ENCODE measurements at places on chromosomes 11 and 22.

GRCh38 chr11:111759778-111760407, 6.3 kb downstream of the PPP2R1B start:
- DNase-seq: no peak

GRCh38 chr11:56910046-56910773, 78.5 kb upstream of the OR5AK2 start:
- no peak for DNase-seq

DNA sequence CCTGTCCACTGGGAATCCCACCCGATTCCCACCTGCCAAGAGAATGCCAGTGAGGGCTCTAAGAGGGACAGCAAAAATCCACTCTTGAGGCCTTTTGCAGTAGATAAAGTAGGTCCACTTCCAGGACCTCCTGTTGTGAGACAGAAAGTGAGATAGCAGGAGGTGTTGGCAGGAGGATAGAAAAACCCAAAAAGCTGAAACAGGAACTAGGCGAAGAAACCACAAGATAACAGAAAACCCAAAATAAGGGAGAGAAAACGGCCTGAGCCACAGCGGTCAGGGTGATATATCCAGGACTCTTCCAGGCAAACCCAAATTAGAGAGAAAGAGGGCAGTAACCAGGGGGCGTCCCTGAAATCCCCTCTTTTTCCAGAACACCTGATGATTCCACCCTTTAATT, 79.7 kb upstream of the LINC01488 start:
- DNase-seq: no peak

DNA sequence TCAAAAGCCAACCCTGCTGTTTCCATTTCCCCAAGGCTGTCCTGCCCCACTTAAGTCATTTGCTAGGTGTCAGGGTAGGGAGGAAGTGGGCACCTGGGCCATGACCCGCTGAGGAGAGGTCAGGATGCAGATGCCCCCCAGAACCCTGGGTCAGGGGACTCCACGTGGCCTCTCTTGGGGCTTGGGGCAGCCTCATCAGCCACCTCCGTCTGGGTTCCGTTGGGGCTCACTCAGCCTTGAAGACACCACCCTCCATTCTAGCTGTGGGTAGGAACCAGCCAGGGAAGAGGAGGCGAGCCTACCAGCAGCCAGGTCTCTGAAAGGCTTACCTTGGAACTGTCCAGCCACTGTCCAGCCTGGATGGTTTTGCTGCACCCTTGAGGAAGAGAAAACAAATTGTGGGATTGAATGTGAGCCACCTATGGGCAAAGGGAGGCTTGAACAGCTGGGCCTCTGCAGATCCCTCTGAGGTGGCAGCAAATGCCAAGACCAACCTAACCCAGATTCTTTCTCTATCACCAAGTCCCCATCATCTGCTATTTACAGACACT, 2.5 kb downstream of the APOL4 start:
- no peak for DNase-seq

GRCh38 chr22:17897426-17897825, 123.2 kb upstream of the BID start:
- no peak for DNase-seq

- no peak for DNase-seq
These were observed 1.7 kb downstream of the FERMT3 start for GRCh38 chr11:64208086-64208795.

GRCh38 chr11:67293090-67293489, 4.0 kb downstream of the ANKRD13D start:
- DNase-seq: peak; percentile 71

- DNase-seq: no peak
These were observed 1.5 kb upstream of the SIPA1 start for GRCh38 chr11:65636108-65637031.

DNA sequence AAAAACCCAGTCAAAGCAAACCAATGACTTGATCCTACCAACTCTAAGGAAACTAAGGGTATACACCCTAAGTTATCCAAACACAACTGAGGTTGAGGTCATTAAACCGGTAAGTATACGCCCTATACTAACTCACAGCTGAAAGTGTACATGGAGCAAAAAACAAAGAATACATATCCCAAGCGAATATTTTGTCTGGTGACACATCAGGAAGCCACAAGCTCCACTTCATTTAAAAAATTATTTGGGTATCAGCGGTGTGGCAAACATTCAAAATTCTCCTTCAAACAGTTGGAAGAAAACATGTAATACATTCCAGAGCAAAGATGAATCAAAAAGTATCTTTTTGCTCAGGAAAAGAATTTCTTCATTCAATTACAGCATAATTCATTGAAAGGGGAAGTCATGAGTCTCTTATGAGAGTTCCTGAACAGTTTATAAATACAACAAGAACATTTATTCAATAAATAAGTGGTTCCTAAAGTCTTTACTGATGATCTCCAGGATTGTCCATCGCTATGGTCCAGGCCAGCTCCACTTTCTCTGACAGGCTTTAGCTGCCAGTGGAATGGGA, 4.5 kb upstream of the JAML start:
- no peak for DNase-seq

DNA sequence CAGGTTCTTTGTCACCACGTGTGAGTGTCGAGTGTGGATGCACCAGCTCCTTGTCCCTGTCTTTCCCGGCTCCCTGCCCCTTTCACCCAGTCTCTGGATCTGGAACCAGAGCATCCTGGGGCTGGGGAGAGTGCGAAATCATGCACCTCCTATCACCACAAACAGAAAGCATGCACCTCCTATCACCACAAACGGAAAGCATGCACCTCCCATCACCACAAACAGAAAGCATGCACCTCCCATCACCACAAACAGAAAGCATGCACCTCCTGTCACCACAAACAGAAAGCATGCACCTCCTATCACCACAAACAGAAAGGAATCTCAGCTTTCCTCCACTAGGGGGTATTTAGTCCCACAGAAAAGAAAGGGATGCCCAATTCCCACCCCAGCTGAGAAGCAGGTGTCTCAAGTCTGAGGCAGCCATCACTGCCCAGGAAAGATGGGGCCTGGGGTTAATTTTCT, 5.9 kb upstream of the GLB1L3 start:
- DNase-seq: peak; percentile 36

GRCh38 chr11:76074148-76075095, 131.9 kb downstream of the WNT11 start:
- DNase-seq: peak; percentile 61

Measured in A673 (cell line).